ENCODE measurements at places on chromosomes 4 and X.

DNA sequence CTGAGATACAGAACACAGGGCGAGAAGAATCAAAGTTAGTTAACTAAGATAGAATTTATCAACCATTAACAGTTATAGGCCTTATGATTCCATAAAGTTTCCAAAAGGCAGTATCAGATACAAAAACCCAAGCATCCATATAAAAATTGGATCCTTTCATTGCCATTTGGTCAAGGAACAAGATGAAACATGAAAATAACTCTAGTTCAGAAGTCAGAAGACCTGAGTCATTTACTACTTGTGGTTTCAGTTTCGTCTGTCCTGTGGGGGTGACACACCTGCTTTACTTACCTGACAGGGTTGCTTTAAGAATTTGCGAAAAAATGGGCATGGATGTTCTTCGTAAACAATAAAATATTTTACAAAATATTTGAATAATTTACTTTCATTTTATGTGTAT is 130.8 kb downstream of the ANAPC10 start:
- no peak for DNase-seq

GRCh38 chrX:148771440-148771839 is 271.0 kb downstream of the AFF2 start:
- DNase-seq: no peak

DNA sequence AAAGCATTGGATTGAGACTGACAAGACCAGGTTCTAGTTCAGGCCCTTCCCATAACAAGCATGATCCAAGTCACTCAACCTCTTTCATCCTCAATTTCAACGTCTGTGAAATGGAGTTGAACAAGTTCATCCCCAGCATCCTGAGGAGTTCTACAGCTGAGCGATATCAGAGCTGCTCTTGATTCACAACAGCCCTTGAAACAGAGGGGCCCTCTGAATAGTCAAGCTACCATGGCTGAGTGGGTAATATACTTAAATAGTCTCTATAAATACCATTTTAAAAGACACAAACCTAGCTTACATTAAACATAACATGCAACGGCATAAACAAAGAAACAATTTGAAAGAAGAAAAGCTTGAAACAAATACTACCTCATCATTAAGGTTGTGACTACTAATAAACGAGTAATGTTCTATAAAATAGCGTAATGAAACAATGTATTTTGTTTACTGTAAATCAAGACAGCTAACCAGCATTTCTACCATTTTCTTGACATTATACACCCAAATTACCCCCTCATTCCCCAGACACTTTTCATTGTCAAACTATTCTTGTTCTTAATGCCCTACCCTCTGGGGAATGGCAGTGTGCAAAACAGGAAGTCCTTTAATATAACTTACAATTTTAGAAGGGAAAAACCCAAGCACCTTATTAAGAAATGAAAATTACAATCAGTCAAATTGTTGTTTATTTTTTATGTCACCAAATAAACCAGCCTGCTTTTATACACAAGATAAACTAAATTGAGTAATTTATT is 202.3 kb downstream of the PARM1 start:
- DNase-seq: no peak

DNA sequence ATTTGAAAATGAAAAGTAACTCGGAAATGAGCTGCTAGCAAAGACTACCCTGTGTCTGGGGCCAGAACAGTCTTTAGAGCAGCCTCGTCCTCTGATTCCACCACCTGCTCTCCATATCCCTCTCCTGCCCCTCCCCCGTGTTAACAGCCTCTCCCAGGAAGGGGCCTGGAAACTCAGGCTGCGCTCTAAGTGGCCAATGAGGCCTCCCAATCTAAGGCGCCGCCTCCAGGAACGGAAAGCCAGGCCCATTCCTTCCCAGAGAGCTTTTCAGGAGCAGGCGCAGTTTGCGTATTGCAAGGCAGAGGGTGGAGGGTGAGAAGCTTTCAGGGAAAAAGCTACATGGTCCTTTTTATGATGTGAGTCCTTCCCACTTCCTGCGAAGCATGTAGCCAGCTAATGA is 31.2 kb downstream of the RS1 start:
- DNase-seq: no peak

DNA sequence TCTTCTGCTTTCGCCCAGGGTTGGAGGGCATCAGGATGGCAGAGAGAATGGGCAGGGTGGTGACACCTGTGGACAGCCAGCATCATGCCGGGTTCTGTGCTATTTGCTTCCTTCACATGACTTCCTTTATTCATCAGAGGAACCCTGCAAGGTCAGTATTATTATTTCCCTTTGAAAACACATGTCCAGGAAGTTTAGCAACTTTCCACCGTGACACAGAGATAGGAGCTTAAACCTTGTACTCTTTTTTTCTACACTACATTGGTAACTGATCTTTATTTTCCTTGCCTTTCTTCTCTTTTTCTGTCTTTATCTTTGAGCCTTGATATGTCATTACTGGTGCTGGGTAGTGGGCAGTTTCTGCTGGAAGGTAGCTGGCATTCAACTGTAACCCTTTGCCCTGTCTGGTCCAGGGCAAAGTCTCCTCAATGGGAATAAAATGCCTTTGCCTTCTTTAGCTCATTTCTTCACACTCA is 5.0 kb upstream of the MGST2 start:
- DNase-seq: no peak

DNA sequence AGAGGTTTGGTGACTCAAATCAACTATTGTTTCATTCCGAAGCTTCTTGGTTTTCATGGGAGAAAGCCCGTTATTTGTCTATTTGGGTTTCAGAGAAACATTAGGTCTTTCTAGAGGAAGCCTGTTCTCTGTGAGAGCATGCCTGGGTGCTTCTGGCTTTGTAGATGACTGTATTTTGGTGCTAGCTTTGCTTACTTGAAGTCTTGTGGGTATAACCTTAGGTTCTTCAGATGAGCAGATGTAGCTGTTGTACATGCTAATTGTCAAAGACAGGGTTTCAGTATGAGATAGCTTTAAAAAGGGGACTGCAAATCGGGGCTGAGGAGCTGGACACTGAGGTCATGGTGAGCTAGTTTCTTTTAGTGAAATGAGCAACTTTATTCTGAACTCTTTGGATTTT is 7.9 kb upstream of the STOX2 start:
- DNase-seq: no peak

- DNase-seq: no peak
Observed at GRCh38 chr4:15469402-15470127, at the start of gene CC2D2A. CC2D2A (plus strand) TSS chr4:15469882; CDS start chr4:15475933, 6,051 bp downstream.

DNA sequence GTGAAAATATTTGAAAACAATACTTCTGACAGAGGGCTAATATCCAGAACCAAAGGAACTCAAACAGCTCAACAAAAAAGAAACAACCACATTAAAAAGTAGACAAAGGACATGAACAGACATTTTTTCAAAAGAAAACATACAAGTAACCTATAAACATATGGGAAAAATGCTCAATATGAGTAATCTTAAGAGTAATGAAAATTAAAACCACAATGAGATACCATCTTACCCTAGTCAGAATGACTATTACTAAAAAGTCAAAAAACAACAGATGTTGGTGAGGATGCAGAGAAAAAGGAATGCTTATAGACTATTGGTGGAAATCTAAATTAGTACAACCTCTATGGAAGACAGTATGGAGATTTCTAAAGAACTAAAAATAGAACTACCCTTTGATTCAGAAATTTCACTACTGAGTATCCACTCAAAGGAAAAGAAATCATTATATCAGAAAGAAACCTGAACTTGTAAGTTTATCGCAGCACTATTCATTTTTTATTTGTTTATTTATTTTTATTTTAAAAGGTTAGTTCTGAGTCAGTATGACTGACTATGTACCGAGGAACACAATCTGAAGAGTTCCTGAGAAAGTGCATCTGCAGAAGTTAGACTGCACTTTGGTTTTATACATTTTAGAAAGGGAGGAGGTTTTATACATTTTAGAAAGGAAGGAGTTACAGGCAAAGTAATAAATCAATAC is 231.3 kb downstream of the INPP4B start:
- DNase-seq: no peak

- no peak for DNase-seq
Observed at GRCh38 chrX:86171366-86171765, 23.1 kb downstream of the DACH2 start.

- no peak for DNase-seq
Observed at GRCh38 chr4:18366892-18367291, 345.3 kb upstream of the LCORL start.
